ENCODE measurements at places on chromosomes 5 and 9.
A peak's percentile ranks its signal among the peaks of the same experiment; 100 is the strongest.

GRCh38 chr9:108043585-108043984 is 554.0 kb upstream of the KLF4 start:
- no peak for DNase-seq

DNA sequence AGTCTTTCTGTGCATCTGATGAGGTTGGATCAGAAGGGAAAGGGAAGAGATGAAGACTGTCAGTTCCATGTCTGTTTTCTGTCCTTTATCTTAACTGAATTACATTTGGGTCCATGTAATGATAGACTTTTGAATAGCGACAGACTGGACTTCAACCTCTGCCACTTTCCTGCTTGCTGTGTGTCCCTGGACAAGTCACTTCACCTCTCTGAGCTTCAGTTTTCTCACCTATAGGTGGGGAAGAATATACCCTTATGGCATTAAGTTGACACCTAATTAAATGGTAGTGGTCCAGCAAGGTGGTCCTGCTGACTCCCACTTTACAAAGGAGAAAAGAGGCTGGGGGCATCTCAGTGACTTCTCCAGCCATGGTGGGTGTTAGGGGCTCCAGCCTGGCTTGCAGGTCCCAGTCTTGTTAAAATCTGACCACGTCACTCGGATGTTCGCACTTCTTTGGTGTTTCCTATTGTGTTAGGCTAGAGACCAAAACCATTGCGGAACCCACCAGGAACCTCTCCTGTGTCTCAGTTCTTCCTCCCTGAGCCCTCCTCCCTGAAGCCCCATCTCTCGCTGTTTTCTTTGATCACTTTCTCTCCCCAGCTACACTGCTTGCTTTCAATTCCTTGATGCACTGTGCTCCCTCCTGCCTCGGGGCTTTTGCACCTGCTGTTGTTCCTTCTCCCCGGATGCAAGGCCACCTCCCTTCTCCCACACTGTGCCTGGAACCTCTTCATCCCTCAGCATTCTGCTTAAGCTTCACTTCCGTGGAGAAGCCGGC is 256.5 kb downstream of the NSG2 start:
- DNase-seq: no peak

- no peak for DNase-seq
Measured at GRCh38 chr5:20678814-20679298, 690.9 kb upstream of the CDH18 start.

DNA sequence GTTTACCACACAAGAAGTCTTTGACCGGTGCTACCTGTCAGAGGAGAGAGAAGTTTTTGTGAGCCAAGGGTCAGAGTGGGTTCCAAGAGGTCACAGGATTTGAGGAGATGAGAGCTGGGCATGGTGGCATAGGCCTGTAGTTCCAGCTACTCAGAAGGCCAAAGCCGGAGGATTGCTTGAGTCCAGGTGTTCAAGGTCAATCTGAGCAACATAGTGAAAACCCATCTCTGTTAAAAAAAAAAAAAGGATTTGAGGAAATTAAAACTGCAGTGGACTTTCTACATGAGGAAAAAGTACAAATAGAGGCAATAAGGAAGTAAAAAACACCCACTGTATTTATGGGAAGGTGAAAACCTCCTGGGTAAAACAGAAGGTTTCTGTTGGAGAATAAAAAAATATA is 63.8 kb downstream of the PHAX start:
- no peak for DNase-seq

DNA sequence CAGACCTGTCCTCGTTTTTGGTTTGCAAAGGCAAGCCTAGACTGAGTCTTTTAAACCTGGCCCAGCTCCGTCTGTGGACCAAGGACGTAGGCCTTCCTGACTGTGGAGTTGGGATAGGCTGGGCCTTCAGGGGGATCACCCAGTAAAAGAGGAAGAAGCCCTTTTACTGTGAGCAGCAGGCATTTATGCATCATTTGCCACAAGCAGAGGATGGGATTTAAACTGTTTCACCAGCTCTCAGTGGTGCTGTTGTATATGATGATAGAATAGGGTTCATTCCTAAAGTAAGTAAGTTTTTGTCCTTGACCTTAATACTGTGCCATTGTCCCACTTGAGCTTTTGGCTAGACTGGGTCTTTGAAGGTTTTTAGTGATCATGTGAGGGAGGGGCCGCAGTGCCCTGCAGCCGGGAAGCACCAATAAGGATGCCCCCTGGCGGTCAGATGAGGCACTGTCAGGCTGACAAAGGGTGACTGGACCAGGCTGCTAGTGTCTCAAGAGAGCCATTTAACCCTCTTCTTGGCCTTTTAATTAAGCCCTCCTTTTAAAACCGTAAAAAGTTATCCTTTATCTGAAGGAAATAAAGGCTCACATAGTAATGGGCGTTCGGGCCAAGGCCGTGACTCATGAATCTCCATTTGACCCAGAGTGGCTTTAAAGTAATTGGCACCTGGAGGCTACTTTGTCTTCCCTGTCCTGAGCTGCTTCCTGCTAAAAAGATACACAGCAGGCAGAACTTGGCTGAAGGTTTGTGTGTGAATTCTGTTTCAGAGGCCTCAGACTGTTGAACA is 74.0 kb downstream of the UBAP1 start:
- DNase-seq: peak; percentile 15

GRCh38 chr5:41246376-41246775 is 33.0 kb upstream of the C6 start:
- no peak for DNase-seq

- DNase-seq: no peak
Measured at GRCh38 chr5:113776832-113777525, 263.5 kb downstream of the YTHDC2 start.

DNA sequence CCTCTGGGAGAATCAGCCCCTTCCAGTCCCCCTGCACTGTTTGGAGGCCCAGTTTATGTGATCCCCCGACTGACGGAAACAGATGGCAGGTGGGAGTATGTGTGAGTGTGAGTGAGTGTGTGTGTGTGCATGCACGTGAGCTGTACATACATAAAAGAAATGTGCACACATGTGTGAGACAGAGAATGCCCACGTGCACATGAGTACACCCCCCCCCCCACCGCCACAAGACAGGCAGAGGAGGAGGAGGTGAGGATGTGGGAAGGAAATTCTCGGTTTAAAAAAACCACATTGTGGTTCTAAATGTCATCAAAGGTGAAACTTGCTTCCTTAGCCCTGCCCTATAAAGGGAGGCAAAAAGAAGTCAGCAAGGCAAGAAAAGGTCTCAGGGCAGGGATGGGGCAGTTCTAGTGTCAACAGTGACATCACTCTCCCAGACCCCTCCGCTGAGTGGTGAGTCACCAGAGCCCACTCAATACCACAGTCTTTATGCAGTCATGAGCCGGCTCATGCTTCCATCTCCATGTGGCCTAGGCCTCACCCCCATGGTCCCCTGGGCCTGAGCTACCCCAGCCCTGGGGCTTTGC is 79.2 kb upstream of the HSPA9 start:
- peak; percentile 23 for DNase-seq

DNA sequence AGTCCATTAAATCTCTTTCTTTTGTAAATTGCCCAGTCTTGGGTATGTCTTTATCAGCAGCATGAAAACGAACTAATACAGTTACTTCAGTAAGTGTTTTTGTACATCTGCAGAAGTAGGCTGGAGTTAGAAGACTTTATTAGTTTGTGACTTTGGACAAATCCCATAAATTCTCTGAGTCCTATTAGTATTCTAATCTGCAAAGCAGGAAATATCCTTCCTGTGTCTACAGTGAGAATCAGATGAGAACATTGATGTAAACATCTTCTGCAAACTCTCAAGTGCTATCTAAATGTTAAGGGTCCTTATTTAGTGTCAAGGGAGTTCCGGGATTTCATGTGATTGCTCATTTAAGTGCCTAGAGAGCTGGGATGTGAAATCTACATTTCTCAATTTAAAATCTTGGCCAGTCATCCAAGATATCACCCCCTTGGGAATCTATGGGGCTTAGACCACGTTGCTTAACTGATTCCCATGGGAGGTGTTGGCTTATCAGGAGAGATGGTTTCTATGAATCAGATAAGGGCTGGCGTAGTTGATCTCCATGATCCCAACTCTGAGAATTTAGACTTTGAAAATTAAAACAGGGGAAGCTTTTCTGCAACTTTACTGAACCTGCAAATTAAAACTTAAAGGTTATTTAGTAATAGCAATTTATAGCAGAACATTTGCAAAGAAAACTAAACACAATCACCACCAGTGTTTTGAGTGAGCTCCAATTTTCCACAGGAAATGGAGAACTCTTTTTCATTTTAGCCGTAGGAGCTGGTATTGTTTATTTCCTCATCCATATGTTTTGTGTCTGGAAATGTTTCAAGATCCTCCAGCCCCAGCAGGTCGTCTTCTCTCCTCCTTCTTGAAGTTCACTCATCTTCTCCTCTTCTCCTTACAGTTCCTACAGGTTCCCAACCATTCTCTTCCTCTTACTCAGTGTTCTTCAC is 241.6 kb upstream of the CD180 start:
- DNase-seq: no peak

DNA sequence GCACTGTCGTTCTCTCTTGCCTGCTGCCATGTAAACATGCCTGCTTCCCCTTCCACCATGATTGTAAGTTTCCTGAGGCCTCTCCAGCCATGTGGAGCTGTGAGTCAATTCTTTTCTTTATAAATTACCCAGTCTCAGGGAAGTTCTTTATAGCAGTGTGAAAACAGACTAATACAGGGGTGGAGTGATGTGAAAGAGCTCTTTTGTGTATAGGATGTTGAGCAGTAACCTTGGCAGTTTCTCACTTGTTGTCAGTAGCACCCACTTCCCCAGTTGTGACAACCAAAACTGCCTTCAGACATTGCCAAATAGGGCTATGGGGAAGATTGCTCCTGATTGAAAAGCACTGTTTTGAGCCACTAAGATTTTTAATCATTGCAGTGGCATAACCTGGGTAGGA is 552.2 kb upstream of the ZNF462 start:
- DNase-seq: no peak

DNA sequence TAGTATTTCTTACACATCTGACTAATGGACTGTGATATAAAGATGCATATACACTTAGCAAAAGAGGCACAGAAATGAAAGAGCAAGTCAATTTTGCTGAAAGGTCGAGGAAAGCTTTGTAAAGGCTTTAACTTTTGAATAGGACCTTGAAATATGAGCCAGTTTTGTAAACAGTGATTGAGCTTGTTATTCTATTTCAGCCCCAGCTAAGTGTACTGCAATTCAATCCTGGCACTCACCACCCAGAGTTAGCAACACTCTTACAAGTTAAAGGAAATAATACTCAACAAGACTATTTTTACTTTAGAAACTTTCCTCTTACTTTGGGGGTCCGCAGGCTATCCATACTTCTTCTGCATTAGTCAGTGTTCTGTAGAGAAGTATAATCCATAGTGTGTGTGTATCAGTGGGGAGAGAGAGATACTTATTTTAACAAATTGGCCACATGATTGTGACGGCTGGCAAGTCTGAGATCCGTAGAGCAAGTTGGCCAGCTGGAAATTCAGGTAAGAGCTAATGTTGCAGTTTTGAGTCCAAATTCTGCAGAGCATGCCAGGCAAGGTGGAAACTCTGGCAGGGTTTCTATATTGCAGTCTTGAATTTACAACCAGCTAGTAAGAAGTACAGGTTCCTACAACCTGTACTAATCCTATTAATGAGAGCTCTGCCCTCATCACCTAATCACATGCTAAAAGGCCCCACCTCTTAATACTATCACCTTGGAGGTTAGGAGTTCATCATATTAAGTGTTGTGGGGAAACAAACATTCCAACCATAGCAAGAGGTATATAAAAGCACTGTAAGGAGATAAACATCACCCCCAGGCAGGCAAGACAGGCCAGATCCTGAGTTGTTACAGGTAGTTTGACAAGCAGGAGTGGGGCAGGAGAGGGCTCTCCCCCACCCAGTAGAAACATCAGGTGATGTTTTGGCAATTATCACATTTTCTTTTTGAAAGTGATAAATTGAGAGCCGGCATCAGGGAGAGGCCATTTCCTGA is 33.6 kb downstream of the IL7R start:
- DNase-seq: no peak

- no peak for DNase-seq
Measured at GRCh38 chr9:73539881-73540390, 388.3 kb downstream of the ANXA1 start.

GRCh38 chr9:135244271-135245221 is 157.1 kb downstream of the OLFM1 start:
- no peak for DNase-seq

DNA sequence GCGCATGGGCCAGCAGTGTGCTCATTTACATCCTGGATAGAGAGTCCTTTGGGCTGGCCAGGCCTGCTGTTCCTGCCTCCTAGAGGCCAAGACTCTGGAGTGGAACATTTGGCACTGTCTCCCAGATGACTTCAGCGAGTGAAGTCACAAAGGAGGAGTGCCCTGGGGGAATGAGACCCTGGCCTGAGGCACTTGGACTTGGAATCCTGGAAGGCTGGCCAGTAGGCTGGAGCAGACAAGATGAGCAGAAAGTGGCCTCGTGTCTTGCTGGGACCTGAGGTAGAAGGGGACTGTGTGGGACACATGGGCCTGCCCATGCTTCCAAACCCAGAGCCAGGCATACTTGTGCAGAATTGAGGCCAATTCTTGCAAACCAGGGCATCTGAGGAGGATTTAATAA is at the start of gene TSSK1B:
TSS of gene TSSK1B (minus strand) at position 101 of the 400 bp plus-strand sequence. CDS start 150 bp downstream, outside the sequence.
- DNase-seq: no peak

- DNase-seq: no peak
Measured at GRCh38 chr9:114302727-114303126, 20.2 kb upstream of the ORM1 start.

DNA sequence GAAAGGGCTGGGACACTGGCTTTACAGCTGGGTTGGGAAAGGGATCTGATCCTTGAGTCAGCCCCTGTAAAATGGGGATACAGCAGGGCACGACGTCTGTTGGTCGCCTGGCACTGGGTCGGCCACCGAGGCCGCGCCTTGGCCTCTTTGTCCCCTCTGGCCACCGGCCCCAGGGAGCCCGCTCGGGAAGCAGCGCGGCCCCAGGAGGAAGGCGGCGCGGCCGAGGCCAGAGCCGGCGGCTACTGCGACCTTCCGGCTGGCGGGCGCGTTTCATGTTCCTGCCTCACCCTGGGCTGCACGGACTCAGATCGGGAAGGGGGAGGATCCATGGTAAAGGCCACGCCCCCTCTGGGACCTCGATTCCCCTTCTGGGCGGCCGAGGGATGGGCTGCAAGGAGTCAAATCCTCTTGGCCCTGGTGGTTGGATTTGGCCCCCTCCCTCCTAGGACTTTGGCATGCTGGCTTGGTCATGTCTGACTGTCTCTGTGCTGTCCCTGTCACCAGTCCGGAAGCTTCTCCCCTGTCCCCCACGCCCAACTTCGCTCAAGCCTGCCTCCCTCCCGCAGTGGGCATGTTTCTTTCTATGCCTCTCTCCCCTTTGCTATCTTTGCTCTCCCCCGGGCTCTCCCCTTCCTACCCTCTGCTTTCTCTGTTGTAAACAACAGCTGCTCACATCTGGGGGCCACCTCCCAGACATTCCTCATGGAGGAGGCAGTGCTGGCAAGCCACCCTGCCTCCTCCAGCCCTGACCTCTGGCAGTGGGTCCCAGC is 25.8 kb downstream of the FPGS start:
- no peak for DNase-seq
